Stimulated activated CD8-positive, alpha-beta memory T cell treated with anti-CD3 and anti-CD28 coated beads, Interleukin-15, amount 100 ng/mL, for 24 hours (primary cell): ENCODE measurements at places on chromosomes 3 and 15.
A peak's percentile ranks its signal among the peaks of the same experiment; 100 is the strongest.

- DNase-seq: no peak
Observed at GRCh38 chr3:66110840-66111239, 72.1 kb upstream of the MAGI1 start.

DNA sequence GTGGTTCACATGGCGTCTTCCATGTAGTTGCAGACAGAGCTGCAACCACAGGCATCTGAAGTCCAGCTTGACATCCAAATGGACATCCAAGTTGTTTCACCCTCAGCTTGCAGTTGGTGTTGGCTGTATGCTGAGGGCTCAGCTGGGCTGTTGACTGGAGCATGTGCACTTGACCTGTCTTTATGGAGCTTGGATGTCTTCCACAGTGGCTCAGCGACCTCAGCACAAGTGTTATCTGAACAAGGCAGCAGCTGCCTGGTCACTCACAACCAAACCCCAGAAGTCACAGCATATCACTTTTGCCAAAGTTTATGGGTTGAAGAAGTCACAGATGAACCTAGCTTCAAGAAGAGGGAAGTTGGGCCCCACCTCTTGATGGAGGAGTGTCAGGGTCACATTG, 92.9 kb downstream of the TPRA1 start:
- no peak for DNase-seq

GRCh38 chr3:196502775-196503195, 783 bp downstream of the RNF168 start:
- DNase-seq: peak; percentile 28

GRCh38 chr15:95087253-95087609, 855.9 kb downstream of the MCTP2 start:
- no peak for DNase-seq

GRCh38 chr3:62614527-62614926, 241.2 kb upstream of the FEZF2 start:
- DNase-seq: no peak

DNA sequence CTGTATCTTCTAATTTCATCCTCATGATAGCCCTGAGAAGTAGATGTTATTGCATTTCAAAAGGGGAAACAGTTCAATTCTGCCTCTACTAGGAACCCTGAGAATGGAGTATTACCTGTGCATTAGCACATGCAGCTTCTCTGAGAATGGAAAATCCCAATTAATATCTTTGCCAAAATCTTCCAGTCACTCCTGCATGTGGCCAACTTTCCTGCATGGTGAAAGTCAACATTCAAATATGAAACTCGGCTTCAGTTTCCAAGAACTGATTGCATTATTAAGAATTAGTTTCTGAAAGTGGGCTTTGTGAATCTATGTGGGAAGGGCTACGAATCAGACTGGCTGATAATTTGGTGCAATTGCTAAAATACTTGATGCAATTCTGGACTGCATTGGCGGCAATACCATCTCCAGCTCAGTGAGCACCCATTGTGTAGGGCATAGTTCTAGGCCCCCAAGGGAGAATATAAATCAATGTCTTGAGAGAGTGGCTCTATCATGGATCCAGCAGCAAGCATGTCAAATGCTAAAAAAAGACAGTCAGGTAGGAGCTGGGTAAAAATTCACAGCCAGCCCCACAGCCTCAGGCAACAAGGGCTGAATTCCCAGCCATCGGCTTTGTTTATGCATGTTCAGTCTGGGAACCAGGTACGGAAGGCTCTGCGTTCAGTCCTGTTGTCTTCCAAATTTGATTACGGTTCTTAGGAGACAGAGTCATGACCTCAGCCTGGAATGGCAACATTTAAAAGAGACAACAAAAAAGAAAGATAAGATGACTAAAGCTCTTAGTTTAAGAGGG, 18.8 kb upstream of the BCL6 start:
- DNase-seq: no peak

DNA sequence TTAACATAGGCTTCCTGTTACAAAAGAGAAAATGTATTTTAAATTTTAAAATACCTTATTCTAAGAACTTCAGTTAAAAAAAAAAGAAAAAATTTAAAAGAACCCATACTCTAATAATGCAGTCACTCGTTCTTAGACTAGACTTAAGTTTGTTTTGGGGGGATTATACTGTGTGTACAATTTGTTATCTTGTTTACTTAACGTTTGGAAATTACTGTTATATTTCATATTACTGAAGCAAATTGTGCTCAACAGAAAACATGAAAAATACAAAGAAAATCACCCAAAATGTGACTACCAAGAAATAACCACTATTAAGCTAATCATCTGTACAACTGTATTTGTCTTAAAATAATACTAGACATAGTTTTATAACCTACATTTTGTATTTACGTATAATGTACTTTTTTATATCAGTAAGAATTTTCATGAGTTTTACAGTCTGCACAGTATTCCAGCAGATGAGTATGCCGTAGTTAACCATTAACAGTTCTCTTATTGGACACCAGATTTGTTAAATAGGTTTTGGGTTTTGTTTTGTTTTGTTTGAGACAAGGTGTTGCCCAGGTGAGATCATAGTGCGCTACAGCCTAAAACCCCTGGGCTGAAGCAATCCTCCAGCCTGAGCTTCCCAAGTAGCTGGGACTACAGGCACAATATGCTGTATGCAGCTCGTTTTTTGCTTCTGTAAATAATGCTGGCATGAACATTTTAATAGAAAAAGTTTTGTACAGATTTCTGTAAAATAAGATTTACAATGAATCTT, 88.8 kb upstream of the CHD2 start:
- DNase-seq: no peak

DNA sequence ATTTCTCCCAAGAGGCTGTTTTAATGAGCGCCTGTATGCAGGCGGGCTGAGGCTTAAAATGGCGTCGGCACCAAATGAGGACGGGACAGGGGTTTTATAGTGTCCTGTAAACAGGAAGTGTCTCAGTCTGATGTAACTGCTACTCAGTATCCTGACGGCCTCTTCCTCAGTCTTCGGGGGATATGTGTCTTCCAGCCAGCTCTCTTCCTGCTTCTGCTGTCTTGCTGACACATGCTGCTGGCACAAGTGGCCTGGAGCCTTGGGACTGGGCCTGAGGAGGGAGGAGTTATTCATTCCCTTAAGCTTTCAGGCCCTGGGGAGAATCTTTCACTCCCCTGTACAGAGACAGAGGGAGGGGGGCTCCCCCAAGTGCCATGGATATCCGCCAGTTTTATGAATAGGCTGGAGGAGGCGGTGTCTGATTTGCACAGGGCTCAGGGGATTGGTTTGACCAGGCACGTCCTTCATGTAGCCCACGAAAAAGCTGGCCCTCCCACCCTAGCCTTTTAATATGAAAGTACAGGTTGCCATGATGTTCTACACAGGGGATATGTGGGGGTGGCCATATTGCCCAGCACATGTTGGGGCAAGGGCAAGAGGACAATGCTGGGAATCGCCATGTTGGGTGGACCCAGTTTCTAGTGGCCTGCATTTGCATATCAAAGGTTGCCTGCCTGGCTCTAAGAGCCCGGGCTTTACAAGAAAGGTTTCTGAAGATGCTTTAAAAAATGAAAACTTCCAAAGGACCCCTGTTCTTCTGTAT, 19.9 kb downstream of the NDUFB4 start:
- no peak for DNase-seq

GRCh38 chr3:152823173-152823572, 11.8 kb upstream of the P2RY1 start:
- DNase-seq: no peak

DNA sequence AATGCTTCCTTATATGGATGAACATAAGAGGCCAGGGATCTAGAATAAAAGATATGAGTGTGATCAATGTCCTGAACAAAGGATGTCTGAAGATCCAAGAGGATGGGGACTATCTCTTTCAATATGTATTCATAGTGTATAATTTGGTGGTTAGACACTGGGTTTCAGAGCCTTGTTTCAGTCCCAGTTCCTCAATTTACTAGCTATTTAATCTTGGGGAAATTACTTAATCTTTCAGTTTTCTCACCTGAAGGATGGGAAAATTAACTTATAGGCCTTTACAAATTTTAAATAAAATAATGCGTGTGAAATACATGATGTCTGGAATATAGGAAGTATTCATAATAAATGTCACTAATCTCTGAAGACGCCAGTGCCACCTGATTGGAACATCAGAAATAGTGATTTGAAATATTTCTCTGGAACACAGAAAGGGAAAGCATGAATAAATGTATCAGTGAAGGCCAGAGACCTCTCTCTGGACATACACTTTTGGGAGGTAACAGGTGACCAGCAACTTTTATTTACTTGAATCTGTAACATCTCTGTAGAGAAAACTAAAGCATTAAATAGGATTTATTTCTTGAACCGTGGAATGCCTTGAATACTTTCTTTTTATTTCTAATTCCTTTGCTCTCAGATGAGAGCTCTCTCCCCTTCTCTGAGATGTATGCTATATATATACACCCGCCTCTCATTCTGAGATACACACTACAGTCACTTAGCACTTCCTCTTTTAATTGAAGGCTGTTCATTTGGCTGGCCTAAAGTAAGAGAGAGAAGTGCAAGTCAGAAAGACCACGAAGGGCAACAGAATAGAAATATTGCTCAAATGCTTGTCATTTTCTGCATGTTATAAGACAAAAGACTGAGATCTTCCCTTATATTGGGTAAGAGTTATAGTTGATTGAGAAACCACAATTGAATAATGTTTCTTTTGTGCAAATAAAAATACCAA, 407.1 kb downstream of the LSAMP start:
- no peak for DNase-seq

DNA sequence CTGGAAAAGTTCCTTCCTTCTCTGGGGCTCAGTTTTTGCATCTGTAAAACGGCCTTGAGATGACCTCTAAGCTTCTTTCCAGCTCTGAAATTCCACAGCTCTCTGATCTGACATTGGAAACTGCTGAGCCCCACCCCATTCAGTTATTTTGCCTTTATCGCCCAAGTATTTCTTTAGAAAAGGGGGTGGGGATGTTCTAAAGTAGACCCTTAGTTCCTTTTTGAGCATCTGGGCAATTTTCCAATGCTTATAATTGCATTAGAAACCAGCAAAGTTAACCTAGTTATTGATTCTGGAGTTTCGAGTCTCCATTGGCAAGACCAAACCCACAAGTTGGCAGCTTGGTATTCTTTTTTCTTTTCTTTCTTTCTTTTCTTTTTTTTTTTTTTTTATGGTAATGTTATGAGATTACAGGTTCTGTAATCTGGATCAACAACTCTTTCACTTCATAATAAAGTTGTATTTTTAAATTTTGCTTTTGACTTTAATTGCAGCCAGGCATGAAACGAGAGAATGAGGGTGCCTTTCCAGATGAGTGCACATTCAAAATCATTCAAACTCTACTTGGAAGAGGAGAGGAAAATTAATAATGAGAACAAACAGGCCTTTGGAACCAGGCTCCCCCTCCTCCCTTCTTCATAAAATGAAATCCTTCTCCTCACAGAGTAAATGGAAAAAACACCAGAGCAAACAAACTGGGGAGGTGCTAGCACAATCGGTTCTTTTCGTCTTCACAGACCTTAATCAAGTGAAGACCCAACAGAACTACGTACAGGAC, 76.8 kb upstream of the LRIG1 start:
- no peak for DNase-seq

DNA sequence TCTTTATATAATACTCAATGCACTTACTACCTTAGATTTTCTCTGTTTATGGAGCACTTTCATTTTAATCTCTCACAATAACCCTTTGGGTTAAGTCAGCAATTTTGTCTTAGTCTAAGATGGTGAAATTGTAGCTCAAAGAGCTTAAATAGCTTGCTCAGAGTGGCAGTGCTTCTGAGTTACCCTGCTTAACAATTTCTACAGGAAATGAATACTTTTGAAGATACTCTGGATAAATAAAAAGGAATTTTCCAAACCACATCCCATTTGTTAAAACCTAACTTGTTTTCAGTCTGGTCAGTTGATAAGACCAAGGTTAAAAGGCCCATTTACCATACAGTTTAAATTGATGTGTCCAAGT, 37.2 kb downstream of the HMG20A start:
- no peak for DNase-seq

DNA sequence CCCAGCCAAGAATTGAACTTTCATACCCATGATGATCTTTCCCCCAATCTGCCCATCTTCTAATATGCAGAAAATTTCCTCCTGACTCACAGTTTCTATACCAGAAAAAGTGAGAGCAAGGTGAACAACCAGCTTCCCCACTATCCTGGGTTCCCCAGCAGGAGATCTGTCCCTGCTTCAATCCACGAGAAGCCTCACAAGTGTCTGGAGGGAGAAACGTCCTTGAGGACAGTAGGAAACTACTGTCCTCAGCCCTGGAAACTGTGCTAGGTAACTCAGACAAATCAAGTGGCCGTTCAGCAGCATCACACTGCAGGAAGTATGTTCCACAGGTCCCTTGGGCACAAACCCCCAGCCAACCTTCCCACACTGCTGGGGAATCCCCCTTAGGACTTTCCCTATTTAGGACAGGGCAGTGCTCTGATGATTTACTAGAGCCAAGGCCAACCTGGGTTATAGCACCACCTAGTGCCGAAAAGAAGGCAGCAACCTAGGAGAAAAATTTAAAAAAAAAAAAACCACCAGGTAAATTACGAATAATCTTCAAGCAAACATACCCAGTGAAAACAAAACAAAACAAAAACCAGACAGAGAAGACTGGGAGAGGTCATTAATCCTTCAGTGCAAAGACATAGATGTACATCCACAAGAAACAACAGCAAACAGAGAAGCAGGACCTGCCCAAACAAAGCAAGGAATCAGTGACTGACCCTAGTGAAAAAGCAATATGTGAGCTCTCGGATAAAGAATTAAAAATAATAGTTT, 36.0 kb downstream of the MORC1 start:
- no peak for DNase-seq

- DNase-seq: no peak
Observed at GRCh38 chr3:22392859-22393258, 641.8 kb upstream of the ZNF385D start.

GRCh38 chr3:58353722-58354553, 21.2 kb downstream of the PXK start:
- DNase-seq: no peak
